A549 (cell line): ENCODE measurements at places on chromosomes 12 and 14.

DNA sequence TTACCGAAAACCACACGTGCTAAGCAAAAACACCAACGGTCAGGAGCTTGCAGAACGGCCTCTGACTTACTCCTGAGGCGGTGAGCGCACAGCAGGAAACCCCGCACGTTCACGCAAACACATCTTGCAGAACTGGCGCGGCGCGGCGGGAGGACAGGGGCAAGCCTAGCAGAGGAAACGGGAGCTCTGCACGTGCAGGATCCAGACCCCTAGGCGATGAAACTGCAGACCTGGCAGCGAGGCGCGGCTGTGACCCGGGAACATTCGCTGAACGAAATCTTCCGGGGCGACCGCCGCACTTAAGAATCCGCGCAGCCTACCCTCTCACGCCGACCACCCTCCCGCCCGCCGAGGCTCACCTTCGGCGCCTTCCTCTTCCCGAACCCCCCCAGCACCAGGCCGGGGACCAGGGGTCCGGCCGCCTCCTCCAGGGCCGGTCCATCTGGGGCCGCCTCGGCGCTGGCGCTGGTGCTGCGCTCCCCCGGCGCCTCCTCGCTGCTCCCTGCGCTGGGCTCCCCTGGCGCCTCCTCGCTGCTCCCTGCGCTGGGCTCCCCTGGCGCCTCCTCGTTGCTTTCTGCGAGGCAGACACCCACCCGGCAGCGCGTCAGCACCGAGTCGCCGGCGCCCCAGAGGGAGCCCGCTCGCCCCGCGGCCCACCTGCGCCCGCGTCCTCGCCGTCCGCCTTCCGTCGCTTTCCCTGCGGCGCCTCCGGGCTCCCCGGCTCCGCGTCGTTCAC is 615 bp downstream of the DDX51 start:
- no peak for DNase-seq

DNA sequence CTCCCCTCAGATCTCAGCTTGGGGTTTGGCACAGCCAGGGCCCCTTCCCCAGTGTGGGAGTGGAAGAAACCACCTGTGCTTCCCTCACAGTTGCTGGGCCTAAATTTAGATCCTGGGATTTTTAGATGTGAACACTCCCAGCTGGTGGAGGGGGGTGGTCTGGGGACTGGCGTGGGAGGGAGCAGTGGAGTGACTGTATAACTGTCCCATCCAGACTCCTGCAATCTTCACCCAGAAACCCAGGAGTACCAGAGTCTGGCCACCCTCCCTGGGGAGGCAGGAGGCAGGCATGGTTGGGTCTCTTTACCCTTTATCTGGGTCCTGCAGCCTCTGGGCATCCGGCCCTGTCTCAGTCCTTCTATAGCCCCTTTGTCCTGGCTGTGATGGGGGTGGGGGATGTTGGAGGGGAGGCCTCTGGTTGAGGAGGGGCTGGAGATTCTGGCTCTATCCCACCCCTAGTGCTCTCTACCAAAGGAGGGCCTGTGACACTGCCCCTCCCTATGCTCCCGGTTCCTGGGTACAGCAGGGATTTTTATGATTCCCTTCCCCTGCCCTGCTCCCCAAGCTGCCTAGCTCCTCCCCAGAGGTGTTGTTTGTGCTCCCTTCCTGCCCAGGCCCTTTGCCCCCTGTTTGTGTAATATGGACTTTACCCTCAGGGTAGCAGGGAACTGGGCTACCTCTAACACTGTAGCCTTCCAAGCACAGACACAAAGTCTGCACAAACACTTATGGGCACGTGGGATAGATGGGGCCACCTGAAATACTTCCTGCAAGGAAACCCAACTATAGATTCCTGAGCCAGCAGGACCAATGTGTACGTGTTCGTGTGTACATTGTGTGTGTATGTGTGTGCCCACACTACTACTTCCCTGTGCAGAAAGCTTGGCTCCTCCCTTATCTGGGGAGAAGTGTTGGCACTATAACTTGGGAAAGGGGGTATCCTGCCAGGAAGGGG is 1.7 kb downstream of the ERBB3 start:
- peak; percentile 30 for DNase-seq

GRCh38 chr14:50773632-50774541 is 57.1 kb downstream of the NIN start:
- peak; percentile 33 for DNase-seq

- DNase-seq, result no peak
Observed at GRCh38 chr14:21219561-21220111, 49.6 kb downstream of the HNRNPC start.

GRCh38 chr14:85247071-85247470 is 282.9 kb upstream of the FLRT2 start:
- no peak for DNase-seq
